ENCODE measurements at places on chromosomes 11 and 22. TPM values are rescaled to one million over a fixed set of nuclear protein-coding genes. Genes with fewer than 3 reads are reported as not detected.

TRIM48 gene
- total RNA-seq = not detected

MDK gene
- total RNA-seq = 28.9 TPM

LRRC75B gene
- 6.6 TPM for total RNA-seq

OSBP gene
- total RNA-seq = 29.7 TPM

TPBGL gene
- 0.46 TPM for total RNA-seq

GAS2 gene
- total RNA-seq = 1.2 TPM

All from posterior vena cava (tissue), 2 donors.